ENCODE measurements at places on chromosomes 5 and 9.

DNA sequence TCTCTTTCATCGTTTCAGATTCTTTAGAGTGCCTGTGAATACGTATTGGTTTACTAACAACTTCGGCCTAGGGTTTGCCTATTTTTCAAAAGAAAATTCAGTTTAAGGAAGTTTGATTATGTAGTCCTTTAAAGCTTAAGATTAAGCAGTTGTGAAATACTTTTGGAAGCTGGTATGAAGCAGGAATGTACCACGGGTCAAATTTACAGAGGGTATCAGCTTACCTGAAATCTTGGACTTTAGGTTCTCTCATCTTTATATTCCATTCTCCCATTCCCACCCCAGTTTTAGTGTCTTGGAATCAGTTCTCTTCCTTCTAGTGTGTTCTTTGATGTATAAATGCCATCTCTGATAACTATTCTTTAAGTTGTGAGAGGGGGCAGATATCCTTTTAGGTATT, 53.2 kb downstream of the IQGAP2 start:
- DNase-seq = no peak

GRCh38 chr9:113651896-113652295, 188.4 kb downstream of the RGS3 start:
- no peak for DNase-seq

GRCh38 chr5:102930244-102930643, 175.1 kb downstream of the PAM start:
- no peak for DNase-seq

DNA sequence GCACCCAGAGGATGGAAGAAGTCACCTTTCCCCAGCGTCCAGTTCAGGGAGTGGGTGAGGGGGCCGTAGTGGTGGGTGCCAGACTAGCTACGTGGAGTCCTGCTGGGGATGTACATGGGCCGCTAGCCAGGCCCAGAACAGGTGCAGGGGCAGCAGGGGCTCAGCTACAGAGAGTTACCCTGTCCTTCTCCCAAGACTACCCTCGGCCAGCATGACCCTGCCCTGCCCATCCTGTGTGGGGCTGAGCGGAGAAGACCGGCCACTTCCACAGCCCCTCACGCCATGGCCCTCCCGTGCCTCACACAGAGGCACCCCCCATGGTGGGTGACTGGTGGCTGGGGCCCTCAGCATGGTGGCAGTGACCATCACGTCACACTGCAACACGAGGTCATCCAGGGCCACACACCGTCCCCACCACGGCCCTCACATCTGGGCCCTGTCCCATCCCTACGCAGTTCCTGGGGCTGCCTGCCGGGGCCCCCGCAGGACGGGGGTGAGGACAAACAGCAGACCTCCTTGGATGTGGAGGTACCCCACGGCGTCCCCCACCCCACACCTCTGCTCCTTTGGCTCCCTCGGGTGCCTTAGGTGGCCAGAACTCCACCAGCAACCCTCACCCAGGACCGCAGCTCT, 977 bp upstream of the DPP7 start:
- no peak for DNase-seq

DNA sequence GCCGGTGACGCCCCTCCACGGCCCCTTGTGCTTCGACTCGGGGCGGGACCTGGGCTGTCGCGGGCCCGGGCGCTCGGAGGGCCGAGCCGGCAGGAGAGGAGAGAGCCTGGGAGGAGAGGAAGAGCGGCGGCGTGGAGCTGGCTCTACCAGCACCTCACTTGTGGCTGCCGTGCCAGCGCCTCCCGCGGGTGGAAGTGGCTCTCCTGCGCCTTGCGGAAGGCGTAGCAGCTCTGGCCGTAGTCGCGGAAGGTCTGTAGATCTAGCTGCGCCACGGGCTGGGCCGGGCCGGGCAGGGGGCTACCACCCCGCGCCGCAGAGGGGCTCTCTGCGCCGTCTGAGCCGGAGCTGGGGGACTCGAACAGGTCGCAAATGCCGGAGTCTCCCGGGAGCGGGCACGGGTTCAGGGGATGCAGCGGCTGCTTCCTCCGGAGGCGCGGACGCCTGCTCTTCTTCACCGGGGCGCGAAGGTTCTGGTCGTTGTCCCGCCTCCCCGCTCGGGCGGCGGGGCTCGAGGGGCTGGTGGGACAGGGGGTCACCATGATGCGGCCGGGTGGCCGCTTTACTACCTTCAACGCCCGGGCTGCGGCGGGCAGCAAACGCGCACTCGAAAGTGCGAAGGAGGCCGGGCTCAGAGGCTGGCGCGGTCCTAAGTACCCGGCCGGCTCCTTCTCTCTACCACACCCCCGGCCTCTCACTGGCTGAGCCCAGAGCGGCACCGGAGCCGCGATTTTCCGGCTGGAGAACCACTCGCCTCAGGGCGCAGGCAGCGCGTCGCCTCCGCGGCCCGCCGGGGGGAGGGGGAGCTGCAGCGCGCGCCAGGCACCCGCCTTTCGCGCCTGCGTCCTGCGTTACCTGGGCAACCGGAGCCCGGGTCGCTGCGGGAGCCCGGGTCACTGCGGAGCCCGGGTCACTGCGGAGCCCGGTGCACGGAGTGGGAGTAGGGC, at the start of gene CCNO:
Gene CCNO, minus strand, starts transcription at position 624 of the 944 bp plus-strand sequence. Its CDS starts 85 bp downstream, at position 539.
- peak; percentile 81 for DNase-seq

Measured in PC-9 (cell line).